ENCODE measurements at places on chromosomes 2 and 18.

GRCh38 chr2:9336576-9337314, 86.6 kb downstream of the ITGB1BP1 start:
- no peak for DNase-seq

DNA sequence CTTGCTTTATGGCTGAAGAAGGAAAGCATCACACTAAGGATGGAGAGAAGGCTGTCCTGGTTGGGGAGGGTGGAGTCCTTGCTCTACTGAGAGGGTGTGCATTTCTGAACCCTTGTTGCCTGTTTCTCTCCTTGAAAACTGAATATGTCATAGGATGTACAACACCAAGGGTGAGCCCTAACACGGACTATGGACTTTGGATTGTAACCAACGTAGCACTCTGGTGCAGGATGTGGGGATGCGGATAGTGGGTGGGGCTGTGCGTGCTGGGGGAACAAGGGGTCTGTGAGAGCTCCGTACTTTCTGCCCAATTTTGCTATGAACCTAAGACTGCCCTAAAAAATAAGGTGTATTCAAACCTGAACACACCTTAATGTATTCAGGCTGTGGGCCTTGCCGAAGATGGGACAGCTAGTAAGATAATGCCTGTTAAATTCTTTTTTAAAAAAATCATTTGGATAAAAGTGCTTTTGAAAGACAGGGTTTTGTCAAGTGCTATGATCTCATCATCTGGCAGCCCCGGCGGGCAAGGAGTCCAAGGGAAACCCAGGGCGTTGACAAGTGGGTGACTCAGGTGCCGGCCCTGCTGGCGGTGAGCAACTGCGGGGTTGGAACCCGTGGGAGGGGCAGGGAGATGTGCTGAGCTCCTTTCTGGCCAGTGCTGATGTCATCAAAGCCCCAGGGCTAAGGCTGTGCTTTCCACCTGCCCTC, 54.0 kb downstream of the GATA6 start:
- DNase-seq, result no peak

- no peak for DNase-seq
These were observed 28.4 kb downstream of the AFF3 start for GRCh38 chr2:100113990-100114433.

GRCh38 chr2:205895981-205896655, 189.9 kb downstream of the INO80D start:
- no peak for DNase-seq

- no peak for DNase-seq
These were observed 187.7 kb downstream of the FAM210A start for GRCh38 chr18:13538630-13539029.

DNA sequence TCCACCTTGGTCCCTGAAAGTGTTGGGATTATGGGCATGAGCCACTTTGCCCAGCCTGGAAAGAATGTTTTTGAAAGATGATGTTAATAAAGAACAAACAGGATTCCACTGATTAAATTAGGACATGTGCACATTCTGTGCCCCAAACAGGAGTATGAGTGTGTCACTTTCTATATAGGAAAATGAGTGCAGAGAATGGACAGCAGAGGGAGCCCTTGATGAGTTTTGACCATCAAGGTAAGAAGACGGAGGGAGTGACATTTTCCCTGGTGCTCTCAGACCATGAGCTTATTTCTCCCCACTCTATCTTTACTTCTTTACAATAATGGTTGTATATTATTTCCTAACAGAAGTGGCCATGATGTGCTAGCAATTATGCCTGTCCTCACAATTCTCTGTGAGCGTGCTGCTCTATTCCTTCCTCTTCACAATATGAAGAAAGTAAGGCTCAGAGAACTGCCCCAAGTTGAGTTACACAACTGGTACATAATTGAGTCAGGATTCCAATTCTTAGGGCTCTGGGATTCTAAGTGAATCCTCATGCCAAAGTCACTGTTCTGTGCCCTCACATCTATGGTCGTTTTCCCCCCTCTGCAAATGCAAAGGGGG, 20.6 kb downstream of the RPL37A start:
- no peak for DNase-seq

GRCh38 chr2:239277401-239278085, 123.3 kb downstream of the HDAC4 start:
- peak; percentile 22 for DNase-seq

DNA sequence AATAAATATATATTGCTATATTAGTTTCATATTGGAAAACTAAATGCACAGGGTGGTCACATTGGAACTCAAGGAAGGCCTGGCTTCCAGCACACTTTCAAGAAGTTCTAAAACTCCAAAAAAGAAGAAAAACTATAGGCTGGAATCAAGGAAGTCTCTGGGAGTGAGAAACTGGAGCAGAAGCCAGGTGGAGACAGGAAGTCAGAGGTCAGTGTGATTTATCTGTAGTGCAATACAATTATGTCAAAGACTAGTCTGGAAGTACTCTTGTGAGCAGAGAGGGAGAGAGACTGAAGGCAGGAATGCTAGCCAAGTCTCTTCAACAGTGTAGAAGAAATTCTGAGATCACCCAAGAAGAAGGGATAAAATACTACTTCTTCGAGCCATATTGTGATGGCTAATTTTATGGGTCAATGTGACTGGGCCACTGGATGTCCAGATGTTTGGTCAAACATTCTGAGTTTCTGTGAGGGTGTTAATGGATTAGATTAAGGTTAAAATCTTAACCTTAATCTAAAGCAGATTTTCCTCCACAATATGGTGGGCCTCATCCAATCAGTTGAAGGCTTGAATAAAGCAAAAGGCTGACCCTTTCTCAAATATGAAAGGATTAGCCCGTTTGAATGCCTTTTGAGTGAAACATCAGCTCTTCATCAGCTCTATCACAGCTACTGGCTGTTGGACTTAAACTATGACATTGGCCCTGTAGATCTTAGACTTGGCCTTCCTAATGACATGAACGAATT, 208.0 kb downstream of the TDRD15 start:
- DNase-seq, result no peak

GRCh38 chr2:227996366-227996765, 124.9 kb downstream of the DAW1 start:
- no peak for DNase-seq

DNA sequence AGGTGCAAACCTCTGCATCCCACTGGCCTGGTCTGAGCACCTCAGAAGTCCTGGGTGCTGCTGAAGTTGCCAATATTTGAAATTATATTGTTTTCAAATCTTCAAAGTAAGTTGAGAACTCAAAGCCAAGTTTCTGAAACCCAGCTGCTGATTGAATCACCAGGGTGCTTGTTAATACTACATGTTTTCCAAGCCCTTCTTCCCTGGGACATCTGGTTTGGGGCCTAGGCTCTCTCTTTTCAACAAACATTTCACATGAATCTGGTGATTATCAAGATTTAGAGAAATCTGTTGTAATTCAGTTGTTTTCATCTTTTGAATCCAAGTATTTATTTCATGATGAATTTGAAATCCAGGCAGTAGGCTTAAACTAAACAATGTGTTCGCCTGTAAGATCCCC, 24.4 kb downstream of the MLPH start:
- no peak for DNase-seq

- DNase-seq, result no peak
These were observed 2.2 kb upstream of the IWS1 start for GRCh38 chr2:127528487-127528886.

- DNase-seq, result no peak
These were observed 98.0 kb upstream of the CXCR4 start for GRCh38 chr2:136215908-136216472.

DNA sequence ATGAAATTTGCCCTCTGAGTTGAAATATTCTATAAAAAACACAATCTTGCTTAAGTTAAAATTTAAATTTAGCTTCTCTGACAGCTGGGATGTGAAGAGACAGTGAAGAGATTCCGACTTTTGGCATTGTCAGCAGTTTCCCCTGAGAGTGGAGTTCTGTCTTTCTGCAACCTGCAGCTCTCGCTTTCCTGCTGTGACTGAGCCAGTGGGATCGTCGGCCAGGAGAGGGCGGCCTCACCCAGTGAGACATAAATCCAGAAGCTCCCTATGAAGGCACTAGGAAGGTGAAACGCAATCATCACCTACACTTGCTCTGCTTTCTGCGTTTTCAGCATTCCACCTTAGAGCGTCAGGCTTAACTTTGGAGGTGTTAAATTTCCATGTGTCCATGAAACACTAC, 75.4 kb upstream of the HNMT start:
- no peak for DNase-seq

GRCh38 chr18:37219257-37219656, 346.3 kb downstream of the CELF4 start:
- no peak for DNase-seq

- DNase-seq, result no peak
These were observed 276.3 kb upstream of the PARD3B start for GRCh38 chr2:204268971-204269370.

DNA sequence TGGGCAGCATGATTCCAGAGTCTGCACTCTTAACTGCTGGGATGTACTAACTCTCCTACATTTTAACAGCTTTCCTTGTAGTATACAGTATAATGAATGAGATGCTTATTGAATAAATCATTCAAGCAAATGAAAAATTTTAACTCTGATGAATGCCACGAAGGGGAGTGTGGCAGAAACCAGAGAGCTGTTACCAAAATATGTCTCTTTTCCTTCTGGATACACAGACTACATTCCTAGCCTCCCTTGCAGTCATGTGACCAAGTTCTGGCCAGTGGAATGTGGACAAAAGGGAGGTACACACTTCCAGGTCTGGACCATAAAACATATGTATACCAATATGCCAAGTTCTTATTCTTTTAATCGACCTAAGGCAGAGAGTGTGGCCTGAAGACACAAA, 1.7 kb upstream of the EML4 start:
- DNase-seq, result no peak

DNA sequence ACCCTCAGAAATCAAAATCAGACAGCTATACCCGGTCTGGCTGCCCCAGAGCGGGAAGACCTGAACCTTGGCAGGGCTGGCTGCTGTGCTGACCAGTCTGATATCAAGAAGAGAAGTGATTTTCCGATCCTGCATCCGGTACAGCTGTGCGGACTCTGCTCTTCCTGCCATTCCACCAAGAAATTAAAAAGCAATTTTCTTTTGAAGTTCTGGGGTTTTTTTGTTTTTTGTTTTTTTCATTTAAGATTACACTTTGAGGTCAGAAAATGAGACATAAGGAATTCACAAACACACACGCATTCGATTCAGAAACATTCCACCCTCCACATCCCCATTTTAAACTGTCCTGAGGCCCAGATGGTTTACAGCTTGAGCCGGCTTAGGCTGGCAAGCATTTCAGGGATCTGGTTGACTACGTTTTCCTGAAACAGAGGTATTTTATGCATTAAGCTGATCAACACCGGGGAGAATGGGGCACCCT, 156.5 kb downstream of the COL6A3 start:
- no peak for DNase-seq

DNA sequence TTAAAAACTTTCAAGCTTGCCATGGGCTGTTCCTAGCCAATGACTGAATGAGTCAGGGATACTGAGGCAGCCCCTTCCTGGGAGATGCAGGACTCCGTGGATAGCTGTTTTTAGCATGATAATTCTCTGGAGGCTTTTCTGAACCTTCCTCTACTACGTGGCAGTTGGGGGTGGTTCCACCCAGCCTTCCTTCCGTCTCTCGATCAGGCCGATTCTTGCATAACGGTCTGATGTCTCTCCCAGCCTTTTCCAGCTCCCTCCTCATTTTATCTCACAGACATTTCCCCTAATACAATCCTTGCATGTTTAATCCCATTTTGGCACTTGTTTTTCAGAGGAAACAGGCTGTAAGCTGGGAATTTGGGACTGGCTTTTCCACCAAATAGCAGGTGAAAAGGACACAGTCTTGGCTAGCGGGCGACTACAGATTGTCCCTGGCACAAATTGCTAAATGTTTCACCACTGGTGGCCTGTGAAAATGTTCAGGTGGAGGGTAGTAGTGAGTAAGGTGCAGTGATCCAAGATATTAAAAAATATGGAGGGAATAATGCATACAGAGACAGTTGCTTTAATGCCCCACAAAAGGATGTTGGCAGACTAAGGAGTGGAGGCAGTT, 21.0 kb upstream of the CTLA4 start:
- no peak for DNase-seq

DNA sequence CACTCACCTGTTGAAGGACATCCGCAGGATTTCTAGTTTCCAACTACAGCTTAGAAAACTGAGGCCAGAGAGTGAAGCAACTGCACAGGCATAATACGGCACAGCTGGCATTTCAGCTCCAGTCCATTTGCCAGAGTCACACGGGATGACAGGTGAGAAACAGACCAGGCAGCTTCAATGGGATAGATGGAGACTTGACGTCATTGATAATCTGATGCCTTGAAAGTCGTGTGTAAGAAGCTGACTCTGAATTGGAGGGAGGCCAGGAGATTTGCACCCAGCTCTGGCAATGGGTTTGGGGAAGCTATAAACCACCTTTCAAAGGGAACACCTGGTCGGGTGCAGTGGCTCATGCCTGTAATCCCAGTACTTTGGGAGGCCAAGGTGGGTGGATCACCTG, 12.4 kb upstream of the DNMT3A start:
- DNase-seq, result no peak

DNA sequence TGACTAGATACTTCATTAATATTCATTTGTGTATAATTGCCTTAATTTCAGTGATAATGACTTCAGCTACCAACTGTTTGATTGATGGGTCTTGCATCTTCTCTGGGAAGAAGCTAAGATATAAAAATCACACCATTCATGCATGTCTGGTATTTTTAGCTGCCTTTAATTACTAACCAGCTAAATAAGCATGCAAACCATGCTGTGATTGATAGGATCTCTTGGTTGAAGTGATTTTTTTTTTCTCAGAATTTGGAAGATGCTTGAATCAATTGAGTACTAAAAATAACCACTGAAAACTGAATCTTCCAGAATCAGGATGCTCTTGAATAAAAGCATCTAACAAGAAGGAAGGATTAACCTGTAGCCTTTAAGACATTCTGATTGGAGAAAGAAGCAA, 668.8 kb downstream of the TDRD15 start:
- DNase-seq, result no peak

DNA sequence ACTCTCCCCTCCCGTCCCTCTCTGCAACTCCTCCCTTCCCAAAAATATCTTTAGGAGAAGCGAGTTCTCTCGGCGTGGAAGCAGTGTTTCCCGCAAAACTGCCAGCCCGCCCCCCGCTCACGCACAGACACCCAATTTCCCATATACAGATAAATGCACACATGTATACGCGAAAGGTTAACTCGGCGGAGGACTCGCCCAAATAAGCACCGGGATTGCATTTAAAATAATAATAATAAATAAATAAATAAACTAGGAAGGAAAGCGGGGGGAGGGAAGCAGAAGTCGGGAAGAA, 70.0 kb upstream of the PSMD14 start:
- DNase-seq, result no peak

GRCh38 chr2:168237741-168238140, 9.7 kb downstream of the STK39 start:
- DNase-seq, result no peak

DNA sequence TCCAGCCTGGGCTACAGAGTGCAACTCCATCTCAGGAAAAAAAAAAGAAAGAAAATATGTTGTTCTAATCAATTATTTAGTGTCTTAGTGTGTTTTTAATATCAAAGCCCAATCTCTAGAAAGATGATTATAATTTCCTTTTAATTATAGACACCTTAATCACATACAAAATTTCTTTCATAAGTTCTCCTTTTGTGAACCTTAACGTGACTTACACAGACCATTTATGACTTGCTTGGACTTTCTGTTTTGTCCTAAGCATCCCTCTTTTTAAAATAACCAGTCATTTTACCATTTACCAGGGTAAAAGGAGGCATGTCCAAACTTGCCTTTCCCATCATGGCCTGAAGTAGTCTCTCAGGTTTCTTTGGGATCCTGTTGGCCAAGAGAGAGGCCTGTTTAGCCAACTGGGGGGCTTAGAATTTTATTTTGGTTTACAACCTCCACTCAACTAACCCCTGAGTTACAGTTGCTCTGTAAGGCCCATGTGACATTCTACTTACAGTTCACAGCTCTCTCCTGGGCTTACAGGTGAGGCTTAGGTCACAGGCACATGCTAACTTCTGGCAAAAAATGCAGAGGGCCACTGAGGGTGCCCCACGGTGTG, 23.9 kb upstream of the GPR155 start:
- no peak for DNase-seq
